ENCODE measurements at places on chromosomes 1 and 21.

DNA sequence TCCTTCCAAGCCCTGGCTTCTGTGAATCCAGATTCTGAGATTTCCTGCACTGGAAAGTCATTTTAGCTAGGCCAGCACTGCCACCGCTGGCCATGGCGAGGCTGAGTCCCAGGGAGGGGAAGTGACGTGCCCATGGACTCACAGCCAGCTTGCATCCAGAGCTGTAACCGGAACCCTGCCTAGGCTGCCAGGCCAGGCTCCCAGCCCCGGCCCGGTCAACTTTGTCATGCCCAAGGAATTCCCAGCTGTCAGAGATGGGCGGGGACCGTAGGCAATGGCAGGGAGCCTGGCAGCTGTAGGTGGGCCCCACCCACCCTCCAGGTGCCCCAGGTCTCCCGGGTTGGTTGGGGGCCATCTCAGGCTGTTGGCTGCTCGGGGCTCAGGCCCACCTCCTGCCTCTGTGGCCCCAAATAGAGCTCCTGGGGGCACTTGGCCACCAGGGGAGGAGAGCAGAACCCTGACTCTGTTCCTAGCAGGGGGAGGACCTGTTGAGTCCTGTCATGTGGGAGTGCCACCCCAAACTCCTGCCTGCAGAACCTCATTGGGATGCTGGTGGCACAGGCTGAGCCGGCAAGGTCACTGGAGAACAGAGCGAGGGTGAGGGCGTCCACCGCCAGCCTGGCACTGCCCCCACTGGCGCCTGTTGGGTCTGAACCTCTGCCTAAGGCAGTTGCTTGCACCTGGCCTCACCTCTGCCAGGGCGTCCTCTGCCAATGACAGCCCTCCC is 57.8 kb downstream of the FOXO6 start:
- H3K27me3 ChIP-seq: no peaks in the 10 kb centered on the region
- H3K27ac ChIP-seq: peak overlapping the region; percentile 43
- H3K4me1 ChIP-seq: no peaks in the 10 kb centered on the region
- peak; percentile 93 for DNase-seq
- no peaks in the 10 kb centered on the region for H3K36me3 ChIP-seq

GRCh38 chr1:110511436-110511835 is 7.5 kb downstream of the KCNA10 start:
- H3K4me3 ChIP-seq: no peak overlapping the region
- no peaks in the 10 kb centered on the region for H3K4me1 ChIP-seq
- H3K27ac ChIP-seq: no peak overlapping the region
- H3K36me3 ChIP-seq: no peaks in the 10 kb centered on the region

DNA sequence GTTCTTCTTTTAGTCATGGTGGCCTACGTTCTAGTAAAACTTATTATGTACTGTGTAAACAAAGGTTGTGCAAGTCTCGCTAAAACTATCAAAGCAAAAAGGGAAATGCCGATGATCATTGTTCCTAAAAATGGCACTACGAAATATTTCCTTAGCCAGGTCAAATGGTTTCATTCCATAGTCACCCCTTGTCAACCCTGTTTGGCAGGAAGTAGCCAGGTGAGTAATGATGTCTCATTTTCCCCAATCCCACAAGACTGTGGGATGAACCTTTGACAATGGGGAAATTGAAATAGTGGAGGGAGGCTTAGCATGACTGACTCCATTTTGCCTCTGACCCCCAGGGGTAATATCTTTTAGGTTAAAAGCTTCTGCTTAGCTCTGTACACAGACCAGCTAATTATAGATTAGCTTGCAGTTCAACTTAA is 5.6 kb upstream of the REN start:
- H3K27ac ChIP-seq: no peak overlapping the region
- no peaks in the 10 kb centered on the region for H3K36me3 ChIP-seq
- H3K4me1 ChIP-seq: no peaks in the 10 kb centered on the region
- H3K4me3 ChIP-seq: no peak overlapping the region
- H3K27me3 ChIP-seq: no peaks in the 10 kb centered on the region

- H3K36me3 ChIP-seq: no peaks in the 10 kb centered on the region
- no peak overlapping the region for H3K27ac ChIP-seq
- H3K4me3 ChIP-seq: no peak overlapping the region
Measured at GRCh38 chr21:38159355-38159754, 97.4 kb upstream of the KCNJ15 start.

- no peak overlapping the region for H3K4me3 ChIP-seq
- no peak for DNase-seq
- no peaks in the 10 kb centered on the region for H3K27me3 ChIP-seq
Measured at GRCh38 chr1:54854381-54855020, 32.5 kb downstream of the DHCR24 start.

DNA sequence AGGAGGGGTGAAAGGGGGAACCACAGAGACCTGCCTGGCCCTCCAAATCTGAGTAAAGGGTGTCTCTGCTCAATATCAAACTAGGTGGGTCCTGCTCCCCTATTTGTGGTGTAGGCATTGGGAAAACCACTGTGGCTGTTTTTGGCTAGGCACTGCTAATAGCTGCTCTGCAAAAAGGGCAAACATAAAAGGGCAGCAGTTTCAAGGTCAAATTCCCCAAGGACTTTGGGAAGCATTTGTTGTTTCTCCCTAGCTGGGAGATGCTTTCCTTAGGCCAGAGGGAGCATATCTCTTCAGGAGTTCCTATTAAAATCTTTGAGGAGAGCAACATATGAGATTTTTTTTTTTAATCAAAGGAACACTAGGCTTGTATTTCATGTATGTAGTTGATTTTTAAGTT is 2.4 kb downstream of the C1orf162 start:
- no peaks in the 10 kb centered on the region for H3K4me1 ChIP-seq
- no peak overlapping the region for H3K4me3 ChIP-seq
- H3K27ac ChIP-seq: no peak overlapping the region
- no peaks in the 10 kb centered on the region for H3K27me3 ChIP-seq
- no peaks in the 10 kb centered on the region for H3K36me3 ChIP-seq

GRCh38 chr1:154970631-154971340 is at the start of gene SHC1:
TSS of gene SHC1 (minus strand) at chr1:154970747. CDS start at chr1:154970526, 221 bp downstream.
- peak within 1 kb of the TSS; percentile 42 for H3K4me3 ChIP-seq
- peaks cover 25% of the 10 kb centered on the region for H3K36me3 ChIP-seq
- DNase-seq: peak; percentile 92
- H3K27ac ChIP-seq: peak within 1 kb of the TSS; percentile 95
- no peaks in the 10 kb centered on the region for H3K27me3 ChIP-seq

- DNase-seq: no peak
- no peaks in the 10 kb centered on the region for H3K27me3 ChIP-seq
- H3K36me3 ChIP-seq: no peaks in the 10 kb centered on the region
- H3K27ac ChIP-seq: no peak overlapping the region
Measured at GRCh38 chr1:21457654-21458053, 17.7 kb downstream of the NBPF3 start.

GRCh38 chr21:14869984-14870852 is 194.6 kb downstream of the NRIP1 start:
- no peak for DNase-seq
- H3K27ac ChIP-seq: no peak overlapping the region
- peaks cover 5% of the 10 kb centered on the region for H3K4me1 ChIP-seq
- no peak overlapping the region for H3K4me3 ChIP-seq
- no peaks in the 10 kb centered on the region for H3K36me3 ChIP-seq
- no peaks in the 10 kb centered on the region for H3K27me3 ChIP-seq

GRCh38 chr1:3633344-3634058 is 8.7 kb downstream of the TPRG1L start:
- peaks cover 45% of the 10 kb centered on the region for H3K36me3 ChIP-seq
- no peak overlapping the region for H3K4me3 ChIP-seq
- DNase-seq: no peak
- no peaks in the 10 kb centered on the region for H3K4me1 ChIP-seq
- H3K27me3 ChIP-seq: no peaks in the 10 kb centered on the region
- no peak overlapping the region for H3K27ac ChIP-seq

DNA sequence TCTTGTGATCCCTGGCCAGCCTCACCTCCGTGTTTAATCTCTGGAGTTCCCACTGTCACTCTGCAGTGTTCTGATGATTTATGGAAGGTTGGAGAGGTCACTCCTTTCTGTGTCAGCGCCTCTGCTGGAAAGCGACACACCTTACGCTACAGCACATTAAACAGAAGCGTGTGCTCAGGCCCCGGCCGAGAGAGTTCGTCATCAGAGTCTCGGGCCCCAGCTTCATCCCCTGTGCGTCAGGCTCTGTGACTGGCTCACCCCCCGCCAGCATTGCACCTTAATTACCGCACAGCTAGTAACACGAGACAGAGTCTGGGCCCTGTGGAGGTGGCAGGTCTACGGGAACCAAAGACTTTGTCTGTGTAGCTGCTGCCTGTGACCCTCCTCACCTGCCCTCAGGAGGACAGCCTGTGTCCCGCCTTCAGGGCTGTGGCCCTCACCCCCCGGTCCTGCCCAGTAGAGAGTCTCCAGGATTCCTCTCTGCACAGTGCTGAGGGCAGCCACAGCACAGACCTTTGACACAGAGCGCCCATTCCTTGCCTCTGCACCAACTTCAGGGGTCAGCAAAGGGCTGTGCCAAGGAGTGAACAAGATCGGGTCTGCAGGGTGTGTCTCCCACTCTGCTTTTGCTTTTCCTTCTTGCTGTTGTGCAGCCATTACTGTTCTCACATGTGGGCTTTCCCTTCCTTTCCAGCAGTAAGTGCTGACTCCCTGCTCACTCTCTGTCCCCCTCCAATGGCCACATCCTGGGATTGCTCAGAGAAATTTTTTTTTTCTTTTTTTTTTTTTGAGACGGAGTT is 157.6 kb downstream of the PGBD5 start:
- no peaks in the 10 kb centered on the region for H3K4me1 ChIP-seq
- no peaks in the 10 kb centered on the region for H3K27me3 ChIP-seq
- H3K4me3 ChIP-seq: no peak overlapping the region
- DNase-seq: peak; percentile 73

GRCh38 chr1:116286541-116286971 is 86.5 kb upstream of the ATP1A1 start:
- no peak for DNase-seq
- no peaks in the 10 kb centered on the region for H3K36me3 ChIP-seq
- H3K27ac ChIP-seq: no peak overlapping the region

DNA sequence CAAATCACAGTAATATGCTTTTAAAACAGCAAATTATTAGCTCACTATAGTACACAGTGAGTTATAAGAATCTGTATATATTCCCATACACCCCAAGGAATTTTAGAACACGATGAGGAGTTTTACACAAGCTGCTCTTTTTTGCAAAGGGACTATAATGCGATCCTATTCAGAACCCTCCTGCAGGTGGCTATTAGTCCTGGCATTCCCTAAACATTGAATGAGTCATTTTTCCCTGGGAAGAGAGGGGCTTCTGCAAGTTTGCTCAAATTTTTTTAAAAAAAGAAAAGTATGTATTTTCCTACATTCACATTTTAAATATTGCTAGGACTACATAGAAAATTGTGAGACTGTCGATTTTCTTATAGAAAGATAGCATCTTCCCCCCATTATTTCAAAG is 106.3 kb downstream of the COL11A1 start:
- H3K36me3 ChIP-seq: no peaks in the 10 kb centered on the region
- DNase-seq: no peak
- no peak overlapping the region for H3K4me3 ChIP-seq
- H3K27me3 ChIP-seq: no peaks in the 10 kb centered on the region
- no peak overlapping the region for H3K27ac ChIP-seq

- H3K27me3 ChIP-seq: no peaks in the 10 kb centered on the region
- peak overlapping the region; percentile 50 for H3K27ac ChIP-seq
- peak overlapping the region; percentile 7 for H3K4me3 ChIP-seq
- peaks cover 2% of the 10 kb centered on the region for H3K36me3 ChIP-seq
Measured at GRCh38 chr21:38269576-38269936, 12.8 kb downstream of the KCNJ15 start.

DNA sequence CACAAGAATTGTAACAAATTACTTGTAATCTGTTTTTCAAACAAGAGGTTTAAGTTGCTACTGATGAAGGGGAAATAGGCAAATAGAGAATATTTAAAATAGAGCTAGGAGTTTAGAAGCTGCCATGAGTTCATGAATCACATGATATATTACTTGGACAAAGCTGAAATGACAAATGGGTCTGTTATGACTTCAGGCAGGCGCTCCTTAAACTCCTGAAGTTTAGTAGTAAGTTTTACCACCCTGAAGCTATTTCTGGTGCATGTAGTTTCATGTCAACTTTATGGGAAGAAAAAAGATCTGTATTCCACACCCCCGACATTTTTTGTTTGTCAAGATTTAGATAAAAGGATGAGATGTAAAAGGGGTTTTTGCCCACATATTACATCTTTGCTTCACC is 58.5 kb downstream of the PLA2G4A start:
- no peak for DNase-seq
- no peak overlapping the region for H3K4me3 ChIP-seq
- no peak overlapping the region for H3K27ac ChIP-seq

DNA sequence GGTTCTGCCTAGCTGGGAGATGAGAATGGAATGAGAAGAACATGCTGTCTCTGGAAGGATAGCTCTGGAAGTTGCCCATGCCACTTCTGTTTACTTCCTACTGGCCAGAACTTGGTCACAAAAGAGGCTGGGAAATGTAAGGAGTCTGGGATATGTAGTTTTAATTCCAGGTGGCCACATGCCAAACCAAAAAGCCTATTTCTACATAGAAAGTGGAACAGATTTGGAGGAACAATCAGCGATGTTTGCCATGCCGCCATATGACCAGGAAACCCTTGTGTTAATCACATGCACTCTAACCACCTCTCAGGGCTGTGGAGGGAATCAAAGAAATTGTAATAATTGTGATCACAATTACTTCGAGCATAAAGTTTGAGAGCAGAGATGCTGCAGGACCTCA is 10.0 kb upstream of the OLIG2 start:
- H3K4me1 ChIP-seq: no peaks in the 10 kb centered on the region
- DNase-seq: no peak
- no peak overlapping the region for H3K4me3 ChIP-seq
- peaks cover 30% of the 10 kb centered on the region for H3K27me3 ChIP-seq
- no peaks in the 10 kb centered on the region for H3K36me3 ChIP-seq

- no peak for DNase-seq
- H3K36me3 ChIP-seq: no peaks in the 10 kb centered on the region
- H3K27me3 ChIP-seq: no peaks in the 10 kb centered on the region
- H3K27ac ChIP-seq: no peak overlapping the region
- no peak overlapping the region for H3K4me3 ChIP-seq
- H3K4me1 ChIP-seq: no peaks in the 10 kb centered on the region
Measured at GRCh38 chr1:221637641-221638041, 104.2 kb downstream of the DUSP10 start.

GRCh38 chr21:22191581-22191980 is 1193.4 kb downstream of the NCAM2 start:
- H3K4me1 ChIP-seq: no peaks in the 10 kb centered on the region
- no peaks in the 10 kb centered on the region for H3K27me3 ChIP-seq
- H3K36me3 ChIP-seq: no peaks in the 10 kb centered on the region

DNA sequence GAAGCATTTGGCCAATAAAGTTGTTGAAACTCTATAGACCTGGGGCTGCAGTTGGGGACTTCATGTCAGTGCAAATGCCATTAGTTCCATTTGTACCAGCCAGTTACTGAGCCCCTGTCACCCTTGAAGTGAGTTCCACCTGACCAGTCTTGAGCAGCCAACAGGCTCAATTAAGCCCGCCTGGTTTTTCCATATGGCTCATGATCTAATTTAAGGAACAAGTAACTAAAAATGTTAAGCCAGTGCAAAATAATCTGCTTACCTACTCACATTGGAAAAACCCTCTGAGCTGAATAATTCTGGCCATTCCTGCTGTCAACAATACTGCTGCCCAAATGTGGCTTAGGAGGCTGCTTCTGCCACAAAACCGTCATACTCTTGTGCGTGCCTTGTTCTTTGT is 21.6 kb downstream of the NSUN4 start:
- H3K4me1 ChIP-seq: no peaks in the 10 kb centered on the region
- no peak overlapping the region for H3K27ac ChIP-seq
- DNase-seq: no peak
- peaks cover 5% of the 10 kb centered on the region for H3K36me3 ChIP-seq
- no peaks in the 10 kb centered on the region for H3K27me3 ChIP-seq

GRCh38 chr1:181742426-181742825 is 259.1 kb downstream of the CACNA1E start:
- H3K27ac ChIP-seq: no peak overlapping the region
- no peaks in the 10 kb centered on the region for H3K27me3 ChIP-seq
- no peak overlapping the region for H3K4me3 ChIP-seq
- DNase-seq: no peak
- H3K36me3 ChIP-seq: no peaks in the 10 kb centered on the region

Data from kidney (tissue), 22 donors.